Amniotic epithelial cell (primary cell): ENCODE measurements at places on chromosomes 5 and 9.

GRCh38 chr5:43209833-43210232 is 17.8 kb downstream of the NIM1K start:
- DNase-seq: no peak

- DNase-seq: peak; percentile 35
These were observed 71.5 kb upstream of the RPS23 start for GRCh38 chr5:82349652-82350051.

- DNase-seq: peak; percentile 54
These were observed 86.0 kb downstream of the UHRF2 start for GRCh38 chr9:6498982-6499381.

DNA sequence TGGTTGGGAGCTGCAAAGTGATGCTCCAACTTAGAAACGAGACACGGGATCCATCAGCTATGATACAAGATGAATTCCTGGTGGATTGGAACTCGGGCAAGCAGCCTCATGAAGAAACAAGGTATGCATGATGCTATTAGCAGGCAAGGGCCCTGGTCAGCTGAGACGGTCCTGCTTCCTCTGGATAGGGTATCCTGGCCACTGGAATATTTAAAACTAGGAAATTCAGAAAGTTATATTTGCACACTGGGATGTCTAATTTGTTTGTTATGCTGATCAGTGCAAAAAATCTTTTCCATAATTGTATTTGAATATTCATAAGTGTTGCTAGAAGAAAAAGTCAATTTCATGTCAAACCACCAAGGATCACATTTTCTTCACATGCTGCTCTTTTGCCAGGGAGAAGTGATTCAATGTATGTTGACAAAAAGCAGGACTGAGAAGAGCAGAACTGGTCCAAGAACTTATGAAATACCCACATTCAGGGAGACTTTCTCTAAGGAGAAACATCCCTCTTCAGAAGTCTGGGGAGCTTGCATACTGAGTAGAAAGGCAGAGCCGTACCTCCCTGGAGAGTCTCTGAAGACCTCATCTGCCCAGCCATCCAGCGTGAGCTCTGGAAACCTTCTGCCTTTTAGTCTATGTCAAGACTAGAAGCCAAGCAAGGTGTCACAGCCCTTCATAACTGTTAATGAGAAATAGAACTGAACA is 6.7 kb upstream of the NXNL2 start:
- peak; percentile 64 for DNase-seq

DNA sequence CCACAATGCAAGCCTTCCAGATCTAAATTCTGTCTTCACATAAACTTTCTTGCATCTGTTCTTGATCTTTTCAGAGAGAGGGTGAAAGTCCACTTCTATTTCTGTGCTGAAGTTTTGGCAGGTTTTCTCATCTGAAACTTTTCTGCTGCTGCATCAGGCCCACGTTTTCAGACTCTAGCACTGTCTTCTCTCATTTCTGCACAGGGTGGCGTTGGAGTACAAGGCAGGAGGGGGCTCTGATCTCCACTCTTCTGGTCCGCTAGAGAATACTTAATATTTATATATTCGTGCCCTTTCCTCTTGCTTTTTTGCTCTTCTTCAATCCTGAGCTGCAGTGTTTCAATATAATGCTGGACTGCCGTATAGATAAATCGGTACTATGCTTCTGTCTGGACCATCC is 204.0 kb upstream of the PRDM9 start:
- DNase-seq: no peak

DNA sequence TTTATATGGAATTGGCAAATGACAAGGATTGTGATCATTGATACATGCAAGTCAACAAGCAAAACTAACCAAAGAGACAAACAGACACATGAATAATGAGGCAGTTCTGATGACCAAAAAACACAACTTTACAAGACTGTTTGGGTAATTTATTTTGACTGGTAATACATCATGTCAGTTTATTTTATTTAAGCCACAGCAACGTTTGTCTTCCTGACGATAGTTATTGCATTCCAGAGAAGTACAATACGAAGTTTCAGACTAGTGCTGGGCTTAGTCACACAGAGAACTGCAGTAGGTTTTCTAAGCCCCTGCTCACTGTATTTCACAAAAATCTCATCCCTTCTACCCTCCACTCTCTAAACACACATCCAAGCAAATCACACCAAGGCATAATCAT is 514.2 kb downstream of the RAB3C start:
- peak; percentile 81 for DNase-seq

GRCh38 chr9:34741628-34742027 is 31.7 kb upstream of the CCL21 start:
- no peak for DNase-seq

DNA sequence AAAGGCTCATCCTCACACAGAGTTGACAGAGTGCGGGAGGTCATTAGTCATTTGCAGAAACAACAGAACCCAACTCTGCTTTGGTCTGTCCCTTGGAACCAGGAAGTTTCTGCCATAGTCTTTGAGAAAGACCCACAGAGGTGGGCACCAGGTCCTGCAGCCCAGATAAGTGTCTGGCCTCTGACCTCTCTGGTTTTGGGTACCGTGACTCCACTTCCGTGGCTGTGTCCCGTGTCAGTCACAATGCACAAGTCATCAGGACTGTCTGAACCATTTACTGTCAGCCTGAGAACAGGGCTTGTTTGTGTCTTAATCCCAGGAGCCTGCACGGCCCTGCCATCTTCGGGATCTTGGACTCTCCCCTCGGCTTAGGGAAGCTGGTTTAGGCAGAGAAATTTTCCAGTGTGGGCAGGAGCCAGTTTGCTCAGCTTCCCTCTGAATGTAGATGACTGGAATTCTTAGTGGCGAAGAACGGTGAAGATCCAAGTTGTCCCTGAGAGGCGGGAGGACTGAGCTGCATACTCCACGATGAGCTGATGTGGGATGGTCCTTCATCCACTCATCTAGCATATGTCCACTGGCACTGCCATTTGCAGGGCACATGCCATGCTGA is 11.9 kb downstream of the GSN start:
- no peak for DNase-seq

DNA sequence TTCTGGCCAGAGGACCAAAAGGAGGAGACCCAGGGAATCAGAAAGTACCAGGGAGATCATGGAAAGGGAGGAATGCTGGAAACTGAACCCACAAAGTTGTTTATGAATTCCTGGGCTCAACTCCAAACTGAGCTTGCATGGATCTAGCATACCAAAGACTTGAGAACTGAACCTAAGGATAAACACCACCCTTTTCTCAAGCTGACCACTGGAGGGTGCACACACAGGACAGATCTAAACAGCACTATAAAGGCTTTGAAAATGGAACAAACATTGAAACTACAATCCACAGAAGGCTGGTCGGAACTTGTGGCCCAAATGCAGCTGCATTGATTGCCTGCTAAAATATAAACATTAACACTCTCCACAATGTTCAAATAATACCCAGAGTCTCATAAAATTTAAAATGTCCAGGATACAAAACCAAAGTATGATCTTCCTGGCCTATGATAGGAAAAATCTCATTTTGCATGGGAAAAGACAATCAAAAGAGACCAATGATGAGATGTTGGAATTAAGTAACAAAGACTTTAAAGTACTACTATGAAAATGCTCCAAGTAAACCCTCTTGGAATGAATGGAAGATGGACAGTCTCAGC is 15.6 kb upstream of the IRF1 start:
- peak; percentile 98 for DNase-seq

- no peak for DNase-seq
These were observed 265.2 kb downstream of the DMAC1 start for GRCh38 chr9:7534211-7534935.

- peak; percentile 96 for DNase-seq
These were observed 385.7 kb downstream of the BNC2 start for GRCh38 chr9:16484744-16485143.

- DNase-seq: no peak
These were observed 38.7 kb upstream of the NEK6 start for GRCh38 chr9:124218987-124219461.

DNA sequence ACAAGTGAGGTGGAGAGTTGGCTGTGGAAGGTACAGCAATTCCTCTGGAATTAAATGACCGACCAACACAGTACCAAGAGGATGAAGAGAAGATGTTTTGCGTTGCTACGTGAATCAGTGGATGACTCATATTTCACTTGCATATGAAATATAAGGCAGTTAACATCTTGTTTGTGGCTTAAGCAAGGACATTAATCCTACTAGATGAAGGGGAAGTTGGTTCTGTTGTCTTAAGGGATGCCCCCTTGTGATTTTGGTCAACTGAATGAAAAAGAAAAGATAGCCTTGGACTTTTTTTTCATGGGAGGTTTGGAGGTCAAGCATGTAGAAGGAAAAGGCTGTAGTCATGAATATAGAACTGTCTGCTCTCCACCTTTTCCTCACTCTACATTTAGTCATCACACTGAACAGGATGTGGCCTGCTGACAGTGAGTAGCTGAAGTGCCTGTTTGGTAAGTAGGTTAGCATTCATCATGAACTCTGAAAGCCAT is 33.9 kb downstream of the VLDLR start:
- DNase-seq: peak; percentile 95

- DNase-seq: peak; percentile 79
These were observed 64.7 kb upstream of the SPOCK1 start for GRCh38 chr5:137563646-137564397.

DNA sequence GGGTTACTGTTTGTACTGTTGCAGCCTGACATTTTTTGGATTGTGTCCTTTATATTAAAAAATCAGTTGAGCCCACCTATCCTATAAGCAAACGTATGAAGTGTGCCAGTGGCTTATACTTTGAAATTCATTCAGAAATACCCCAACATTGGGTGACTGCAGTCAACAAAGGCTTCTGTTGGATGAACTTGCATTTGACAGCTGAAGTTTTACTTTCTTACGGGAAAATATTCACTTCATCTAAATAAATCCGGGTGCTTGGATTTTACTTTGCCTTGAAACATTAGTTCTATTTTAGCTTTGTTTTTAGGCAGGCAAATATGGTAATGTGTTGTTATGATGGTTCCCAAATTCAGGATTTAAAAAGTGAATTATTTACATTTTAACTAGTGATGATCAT is 21.7 kb downstream of the EXOSC2 start:
- DNase-seq: no peak

- peak; percentile 38 for DNase-seq
These were observed 108.5 kb downstream of the FEM1C start for GRCh38 chr5:115435778-115436712.

DNA sequence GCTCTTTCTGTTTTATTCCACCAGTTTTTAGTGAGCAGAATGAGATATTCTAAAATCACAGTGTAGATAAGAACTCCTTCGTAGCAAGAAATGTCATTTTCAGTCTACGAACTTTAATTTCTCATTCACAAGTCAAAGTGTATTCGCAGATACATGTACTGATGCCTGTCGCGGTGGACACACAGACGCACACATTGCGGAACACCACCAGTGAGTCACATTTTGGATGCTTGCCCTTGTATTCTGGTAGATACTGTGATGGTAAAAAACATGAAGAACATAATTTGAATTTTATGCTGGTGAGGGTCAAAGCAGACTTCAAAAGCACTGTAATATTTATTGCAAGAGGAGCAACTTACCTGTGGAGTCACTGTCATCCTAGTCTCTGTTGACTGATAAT is 4.7 kb upstream of the C9orf57 start:
- DNase-seq: no peak

GRCh38 chr9:99073985-99074901 is 30.7 kb upstream of the TGFBR1 start:
- no peak for DNase-seq

GRCh38 chr5:96788112-96788749 is 19.5 kb downstream of the ERAP1 start:
- peak; percentile 66 for DNase-seq

GRCh38 chr9:90025816-90026215 is 421.0 kb downstream of the GADD45G start:
- DNase-seq: peak; percentile 6

DNA sequence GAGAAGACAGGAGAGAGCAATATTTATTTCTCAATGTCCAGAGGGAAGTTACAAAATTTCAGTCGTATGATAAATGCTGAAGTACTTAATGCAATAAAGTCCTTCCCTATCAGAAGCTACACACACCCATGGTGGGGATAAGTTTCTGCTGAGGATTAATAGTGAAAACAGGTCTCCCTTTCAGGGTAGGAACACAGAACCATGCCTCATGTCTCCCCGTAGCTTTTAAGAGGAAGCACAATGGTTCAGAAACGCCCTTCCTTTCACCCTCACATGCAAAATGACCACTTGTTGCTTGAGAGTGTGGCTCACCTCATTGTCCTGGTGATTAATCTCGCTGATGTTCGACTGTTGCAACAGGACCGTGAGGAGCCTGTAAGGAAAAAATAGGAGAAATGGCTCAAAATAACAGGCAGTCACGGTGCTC is 73.6 kb downstream of the ANKRD55 start:
- DNase-seq: peak; percentile 81

- peak; percentile 35 for DNase-seq
These were observed 1828.8 kb downstream of the MAT2B start for GRCh38 chr5:165334201-165334600.

- DNase-seq: no peak
These were observed 24.6 kb downstream of the PDZD2 start for GRCh38 chr5:31663519-31663918.

GRCh38 chr5:149432376-149432775 is 53.3 kb upstream of the IL17B start:
- no peak for DNase-seq

GRCh38 chr9:126514037-126514821 is 99.5 kb upstream of the LMX1B start:
- DNase-seq: no peak

GRCh38 chr9:83012922-83013838 is 49.8 kb downstream of the RASEF start:
- peak; percentile 21 for DNase-seq

DNA sequence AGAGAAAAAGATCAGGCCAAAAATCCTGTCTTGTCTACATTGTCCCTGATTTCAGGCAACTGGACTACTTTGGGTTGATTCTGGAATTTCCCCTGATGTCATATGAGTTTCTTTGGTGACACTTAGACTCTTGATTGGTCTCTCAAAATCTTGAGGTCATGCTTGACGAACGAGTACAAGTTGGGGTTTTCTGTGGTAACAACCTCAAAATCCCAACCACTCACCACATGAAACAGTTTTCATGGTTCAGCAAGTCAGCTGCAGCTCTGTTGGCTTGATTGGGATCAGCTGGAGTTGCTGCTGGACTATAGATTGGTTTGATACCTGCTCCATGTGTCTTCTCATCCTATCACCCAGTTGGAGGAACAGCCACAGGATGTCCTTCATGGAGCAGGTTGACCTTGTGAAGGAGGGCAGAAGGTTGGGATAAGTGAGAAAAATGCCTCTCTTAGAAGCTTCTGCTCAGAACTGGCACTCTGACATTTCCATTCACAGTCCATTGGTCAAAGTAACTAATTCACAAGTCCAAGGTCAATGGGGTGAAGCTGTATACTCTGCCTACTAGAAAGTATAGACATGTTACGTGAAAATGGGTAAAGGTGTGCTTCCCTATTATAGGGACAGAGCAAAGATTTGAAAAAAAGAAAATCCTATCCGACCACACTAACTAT is 284.5 kb downstream of the SH3GL2 start:
- no peak for DNase-seq

- peak; percentile 35 for DNase-seq
These were observed 83.3 kb downstream of the MLLT3 start for GRCh38 chr9:20538956-20539355.
